ENCODE measurements at places on chromosomes 16 and 17. TPM values are rescaled to one million over a fixed set of nuclear protein-coding genes. Genes with fewer than 3 reads are reported as not detected.

Gene PTRH2
- 40.1 TPM for total RNA-seq

Gene LITAFD
- not detected for total RNA-seq

Gene MYO15A
- total RNA-seq: 0.50 TPM

Gene RNF167
- total RNA-seq: 14.2 TPM

Gene HBM
- total RNA-seq: not detected

Gene ABCC3
- total RNA-seq: 2.2 TPM

Gene KRT33A
- not detected for total RNA-seq

Gene FGF11
- 1.7 TPM for total RNA-seq

Gene DYNLRB2
- not detected for total RNA-seq

Gene SEPTIN12
- not detected for total RNA-seq

Gene SLC39A11
- total RNA-seq: 39.4 TPM

Gene CPPED1
- 4.9 TPM for total RNA-seq

Measured in uterine smooth muscle cell (primary cell).